ENCODE measurements at places on chromosomes 6 and 20. TPM values are rescaled to one million over a fixed set of nuclear protein-coding genes. Genes with fewer than 3 reads are reported as not detected.

MCM8 gene
- 4.3 TPM for total RNA-seq

TRAPPC3L gene
- total RNA-seq = 0.33 TPM

RAMACL gene
- total RNA-seq = 2.7 TPM

SLC26A8 gene
- 0.24 TPM for total RNA-seq

GJA10 gene
- not detected for total RNA-seq

TSPYL4 gene
- 17.4 TPM for total RNA-seq

All from posterior vena cava (tissue), 2 donors.